Activated CD8-positive, alpha-beta memory T cell treated with anti-CD3 and anti-CD28 coated beads for 4 hours (primary cell): ENCODE measurements at places on chromosomes 13 and 19.

- DNase-seq, result no peak
Observed at GRCh38 chr13:53144826-53145225, 116.2 kb downstream of the OLFM4 start.

- no peak for DNase-seq
Observed at GRCh38 chr13:74101436-74101835, 32.8 kb downstream of the KLF12 start.

GRCh38 chr13:37212826-37213225, 107.4 kb upstream of the CSNK1A1L start:
- DNase-seq, result no peak

DNA sequence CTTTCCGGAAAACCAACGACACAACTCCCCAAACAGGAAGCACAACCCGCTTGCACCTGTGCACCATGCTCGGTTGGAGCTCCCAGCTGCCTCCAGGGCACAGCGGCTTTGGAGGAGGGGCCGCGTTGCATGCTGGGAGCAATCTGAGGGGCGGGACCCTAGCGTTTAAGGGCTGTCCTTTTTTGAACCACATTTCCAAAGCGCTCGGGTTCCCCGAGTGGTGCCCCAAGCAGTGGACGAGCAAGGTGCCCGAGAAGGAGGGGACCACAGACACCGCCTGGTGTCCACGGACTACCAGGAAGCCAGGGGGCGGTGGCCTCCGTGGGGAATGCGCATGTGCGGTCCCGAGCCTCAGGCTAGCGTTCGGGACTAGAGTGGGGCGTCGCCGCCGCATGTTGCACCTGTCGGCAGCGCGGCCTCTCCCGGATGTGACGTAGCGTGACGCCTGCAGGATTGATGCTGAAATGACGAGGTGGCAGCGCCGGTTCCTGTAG, 11.9 kb upstream of the ZNF57 start:
- DNase-seq, result peak; percentile 42

GRCh38 chr19:37930416-37930815, 23.4 kb downstream of the SIPA1L3 start:
- no peak for DNase-seq

GRCh38 chr13:88817560-88817959, 1146.4 kb downstream of the SLITRK5 start:
- no peak for DNase-seq
